ENCODE measurements at places on chromosomes 12 and 14. TPM values are rescaled to one million over a fixed set of nuclear protein-coding genes. Genes with fewer than 3 reads are reported as not detected.
A peak's percentile ranks its signal among the peaks of the same experiment; 100 is the strongest.

The FOXG1 gene
- 0.09 TPM for total RNA-seq

The MDGA2 gene
- total RNA-seq, result 4.9 TPM

The SOX5 gene
- 3.6 TPM for total RNA-seq

The CD69 gene
- total RNA-seq, result 0.42 TPM

The APOLD1 gene
- 0.44 TPM for total RNA-seq

The IAPP gene
- total RNA-seq, result not detected

The RNASE7 gene
- not detected for total RNA-seq

The PRH1 gene
- 6.7 TPM for total RNA-seq

The RDH5 gene
- total RNA-seq, result 3.5 TPM

The NRXN3 gene
- total RNA-seq, result 2.9 TPM

The KRT73 gene
- not detected for total RNA-seq

- DNase-seq, result no peak
- peaks cover 51% of the 10 kb centered on the region for H3K4me1 ChIP-seq
- no peaks in the 10 kb centered on the region for H3K27me3 ChIP-seq
- no peak overlapping the region for H3K4me3 ChIP-seq
- H3K36me3 ChIP-seq, result no peaks in the 10 kb centered on the region
- H3K27ac ChIP-seq, result no peak overlapping the region
These were observed 274.7 kb downstream of the ZFP36L1 start for GRCh38 chr14:68518166-68518565.

GRCh38 chr12:115470977-115471376 lies 787.0 kb upstream of the TBX3 start:
- peaks cover 17% of the 10 kb centered on the region for H3K4me1 ChIP-seq
- H3K4me3 ChIP-seq, result no peak overlapping the region
- H3K27ac ChIP-seq, result no peak overlapping the region
- DNase-seq, result no peak
- H3K36me3 ChIP-seq, result no peaks in the 10 kb centered on the region

DNA sequence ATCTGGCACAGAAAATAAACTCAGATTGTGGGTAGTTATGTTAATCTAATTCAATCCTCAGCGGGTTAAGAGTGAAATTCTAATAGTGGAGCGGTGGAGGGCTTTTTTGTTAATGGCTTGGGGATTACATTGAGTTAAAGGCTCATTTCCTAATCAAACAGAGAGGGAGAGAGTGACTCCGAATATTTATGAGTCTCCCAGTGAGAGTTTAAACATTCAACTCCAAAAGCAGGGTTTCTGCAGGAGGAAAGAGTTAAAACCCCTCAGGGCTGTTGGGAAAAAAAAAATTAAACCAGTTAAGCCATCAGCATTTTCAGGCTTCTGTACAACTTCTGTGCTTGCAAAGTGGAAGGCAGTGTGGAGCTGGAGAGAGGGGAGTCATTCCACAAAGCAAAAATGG lies 62.1 kb upstream of the ESRRB start:
- no peak for DNase-seq
- H3K4me3 ChIP-seq, result peak overlapping the region; percentile 58
- H3K27me3 ChIP-seq, result peaks cover 52% of the 10 kb centered on the region
- no peaks in the 10 kb centered on the region for H3K36me3 ChIP-seq
- peaks cover 80% of the 10 kb centered on the region for H3K4me1 ChIP-seq

DNA sequence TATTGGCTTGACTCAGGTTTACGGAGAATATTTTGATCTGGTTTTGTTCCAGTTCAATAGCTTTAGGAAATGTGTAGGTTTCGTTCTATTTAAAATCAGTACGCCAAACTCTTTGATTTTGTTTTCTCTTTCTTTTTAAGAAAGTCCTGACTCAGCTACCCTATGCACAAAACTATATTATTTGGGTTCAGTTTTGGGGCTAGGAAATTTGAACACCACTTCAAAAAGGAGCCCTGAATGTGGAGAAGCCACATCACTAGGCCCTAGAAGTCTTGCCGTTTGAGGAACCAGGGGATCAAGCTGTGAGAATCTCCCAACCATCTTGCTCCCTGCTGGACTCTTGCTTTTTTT lies 168.2 kb upstream of the BCL2L14 start:
- no peak for DNase-seq
- H3K4me3 ChIP-seq, result no peak overlapping the region
- no peak overlapping the region for H3K27ac ChIP-seq
- peaks cover 6% of the 10 kb centered on the region for H3K4me1 ChIP-seq
- H3K27me3 ChIP-seq, result no peaks in the 10 kb centered on the region

GRCh38 chr12:80382254-80382653 lies 61.8 kb upstream of the PTPRQ start:
- no peak overlapping the region for H3K27ac ChIP-seq
- H3K4me3 ChIP-seq, result no peak overlapping the region
- no peaks in the 10 kb centered on the region for H3K4me1 ChIP-seq
- no peak for DNase-seq
- H3K27me3 ChIP-seq, result no peaks in the 10 kb centered on the region

DNA sequence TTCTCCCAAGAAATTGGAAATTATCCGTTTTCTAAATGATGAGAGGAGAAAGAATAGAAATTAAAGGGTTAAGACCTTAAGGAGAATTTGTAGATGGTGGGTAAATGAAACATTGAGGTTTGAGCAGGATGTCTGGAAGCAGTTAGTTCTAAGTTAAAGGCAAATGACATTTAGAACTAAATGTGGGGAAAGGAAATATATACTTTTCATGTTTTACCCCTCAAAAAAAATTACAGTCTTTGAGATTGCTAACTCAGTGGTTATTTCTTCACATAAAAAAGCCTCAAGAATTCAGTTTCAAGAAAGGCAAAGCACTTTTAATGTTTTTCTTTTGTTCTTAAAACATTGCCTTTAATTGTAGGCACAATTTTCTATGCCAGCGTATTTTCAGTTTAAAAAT lies 114.0 kb downstream of the PLEKHA5 start:
- H3K4me3 ChIP-seq, result no peak overlapping the region
- peaks cover 24% of the 10 kb centered on the region for H3K4me1 ChIP-seq
- no peak for DNase-seq
- peak overlapping the region; percentile 46 for H3K27ac ChIP-seq

DNA sequence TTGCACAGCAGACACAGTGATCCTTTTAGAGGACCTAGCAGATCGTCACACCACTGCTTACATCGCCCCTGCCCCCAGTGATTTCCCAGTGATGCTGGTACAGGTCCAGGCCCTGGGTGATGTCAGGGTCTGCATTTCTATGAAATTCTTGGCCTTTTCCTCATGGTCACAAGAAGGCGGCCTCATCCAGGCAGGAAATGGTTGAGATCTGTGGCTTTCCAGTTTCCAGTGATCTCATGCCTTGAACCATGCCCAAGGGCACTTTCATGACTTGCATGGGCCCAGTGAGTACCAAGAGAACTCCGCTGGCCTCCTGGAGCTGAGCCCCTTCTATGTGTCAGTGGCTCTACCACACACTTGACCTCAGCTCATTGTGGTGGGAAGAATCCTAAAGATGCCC lies 41.9 kb upstream of the BDKRB2 start:
- no peaks in the 10 kb centered on the region for H3K36me3 ChIP-seq
- H3K4me1 ChIP-seq, result no peaks in the 10 kb centered on the region
- no peak overlapping the region for H3K27ac ChIP-seq
- no peaks in the 10 kb centered on the region for H3K27me3 ChIP-seq
- no peak for DNase-seq

DNA sequence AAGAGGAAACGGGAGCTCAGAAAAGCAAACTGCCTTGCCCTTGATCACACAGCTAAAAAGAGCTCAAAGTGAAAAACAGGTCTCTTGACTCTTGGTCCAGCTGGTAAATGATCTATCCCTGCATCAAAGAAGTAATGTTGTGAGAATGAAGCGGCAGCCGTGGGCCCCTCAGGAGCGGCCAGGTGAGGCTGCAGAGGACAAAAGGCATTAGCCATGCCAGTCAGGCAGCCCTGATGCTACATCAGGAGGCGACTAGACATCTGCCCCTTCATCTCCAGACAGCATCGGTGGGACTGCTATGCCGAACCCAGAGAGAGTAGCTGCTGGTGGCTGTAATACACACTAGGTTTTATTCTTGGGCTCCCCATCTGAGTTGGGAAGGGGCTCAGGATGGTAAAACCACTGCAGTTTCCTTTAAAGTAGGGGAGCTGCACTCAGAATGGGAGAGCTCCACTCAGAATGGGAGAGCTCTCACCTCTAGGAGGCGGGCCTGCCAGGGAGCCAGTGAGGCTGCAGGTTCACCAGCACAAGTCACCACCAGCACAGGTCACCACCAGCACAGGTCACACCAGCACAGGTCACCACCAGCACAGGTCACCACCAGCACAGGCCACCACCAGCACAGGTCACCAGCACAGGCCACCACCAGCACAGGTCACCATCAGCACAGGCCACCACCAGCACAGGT lies 120.1 kb downstream of the TSPAN9 start:
- 0 out of 2 replicates have a peak, but pooled peaks cover 3% of the 10 kb centered on the region for H3K36me3 ChIP-seq
- no peak overlapping the region for H3K27ac ChIP-seq
- no peak overlapping the region for H3K4me3 ChIP-seq
- peaks cover 31% of the 10 kb centered on the region for H3K27me3 ChIP-seq
- peaks cover 41% of the 10 kb centered on the region for H3K4me1 ChIP-seq

DNA sequence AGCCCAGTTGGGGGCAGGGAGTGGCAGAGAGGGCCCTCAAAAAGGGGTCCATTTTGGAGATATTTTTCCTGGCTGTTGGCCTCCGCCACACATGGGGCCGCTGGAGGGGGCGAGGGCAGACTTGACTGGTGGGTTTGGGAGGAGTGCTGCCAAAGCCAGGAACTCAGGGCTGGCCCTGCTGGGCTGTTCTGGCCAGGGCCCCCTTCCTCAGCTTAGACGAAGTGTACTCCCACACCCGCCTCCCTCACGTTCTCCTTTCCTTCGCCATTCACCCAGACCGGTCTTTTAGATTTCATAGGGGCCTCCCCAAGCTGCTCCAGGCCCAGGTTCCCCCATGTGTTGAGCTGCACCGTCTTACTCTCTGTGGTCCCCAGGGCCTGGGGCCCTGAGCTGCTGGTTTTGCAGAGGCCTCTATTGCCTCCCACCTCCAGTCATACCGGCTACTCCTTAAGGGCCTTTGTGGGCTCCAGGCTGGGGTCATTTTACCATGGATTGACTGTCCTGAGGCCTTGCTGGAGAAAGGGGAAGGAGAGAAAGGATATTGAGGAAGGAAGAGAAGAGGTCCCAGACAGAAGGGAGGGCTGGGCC lies 1.3 kb downstream of the KRT7 start:
- peaks cover 63% of the 10 kb centered on the region for H3K4me1 ChIP-seq
- peaks cover 51% of the 10 kb centered on the region for H3K27me3 ChIP-seq
- H3K4me3 ChIP-seq, result no peak overlapping the region
- no peaks in the 10 kb centered on the region for H3K36me3 ChIP-seq
- H3K27ac ChIP-seq, result no peak overlapping the region

DNA sequence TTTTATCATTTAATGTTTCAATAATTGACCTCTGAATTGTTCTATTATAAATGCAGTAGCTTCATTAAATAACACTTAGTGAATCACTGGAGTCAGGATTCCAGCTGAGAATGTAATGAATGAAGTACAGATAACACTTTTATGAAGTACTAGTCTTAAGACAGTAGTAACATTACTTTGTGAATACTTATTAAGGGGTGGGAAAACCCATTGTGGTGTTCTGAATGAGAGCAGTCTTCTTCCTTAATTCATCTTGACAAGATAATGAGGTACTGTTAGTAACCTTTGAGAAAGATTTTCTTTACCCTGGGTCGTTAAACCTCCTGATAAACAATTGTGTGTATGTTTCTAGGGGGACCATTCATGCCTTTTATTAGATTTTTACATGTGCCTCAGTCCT lies 12.7 kb downstream of the NUP107 start:
- no peak overlapping the region for H3K27ac ChIP-seq
- H3K36me3 ChIP-seq, result peaks cover 55% of the 10 kb centered on the region
- no peaks in the 10 kb centered on the region for H3K4me1 ChIP-seq
- DNase-seq, result no peak
- H3K27me3 ChIP-seq, result no peaks in the 10 kb centered on the region
- no peak overlapping the region for H3K4me3 ChIP-seq

GRCh38 chr12:119019166-119019565 lies 37.8 kb downstream of the SRRM4 start:
- no peaks in the 10 kb centered on the region for H3K36me3 ChIP-seq
- H3K27ac ChIP-seq, result no peak overlapping the region
- peaks cover 38% of the 10 kb centered on the region for H3K4me1 ChIP-seq
- no peak overlapping the region for H3K4me3 ChIP-seq
- DNase-seq, result no peak

DNA sequence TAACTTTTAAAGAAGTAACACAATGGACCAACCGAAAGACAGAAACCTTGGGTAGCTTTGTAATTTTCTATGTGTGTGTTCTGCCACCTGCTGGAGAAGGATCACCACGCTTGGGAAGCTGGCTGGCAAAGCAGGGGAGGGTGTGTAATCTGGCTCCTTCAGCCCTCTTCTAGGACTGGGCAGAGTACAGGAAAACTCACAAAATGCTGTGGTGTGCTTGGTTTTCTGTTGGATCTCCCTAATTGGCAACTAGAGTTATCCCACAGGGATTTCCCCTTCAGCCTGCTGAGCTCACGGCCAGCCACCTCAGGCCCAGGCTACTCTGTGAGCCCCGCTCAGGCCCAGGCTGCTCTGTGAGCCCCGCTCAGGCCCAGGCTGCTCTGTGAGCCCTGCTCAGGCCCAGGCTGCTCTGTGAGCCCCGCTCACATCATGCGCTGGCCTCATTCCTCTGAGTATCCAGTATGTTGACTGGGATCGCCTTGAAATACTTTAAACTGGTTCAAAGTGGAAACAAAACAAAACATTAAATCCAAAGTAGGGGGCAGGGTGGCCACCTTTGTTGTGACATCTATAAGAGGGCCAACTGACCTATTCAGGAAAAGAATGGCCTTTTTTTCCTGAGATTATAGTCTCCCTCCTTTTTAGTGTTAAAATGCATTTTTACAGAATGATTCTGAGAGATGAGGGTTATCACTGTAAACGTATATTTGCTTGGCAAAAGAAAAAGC lies 52.0 kb upstream of the RNU6-8 start:
- peak; percentile 68 for DNase-seq
- no peaks in the 10 kb centered on the region for H3K27me3 ChIP-seq
- H3K4me1 ChIP-seq, result peaks cover 10% of the 10 kb centered on the region
- no peaks in the 10 kb centered on the region for H3K36me3 ChIP-seq

- H3K4me1 ChIP-seq, result peaks cover 43% of the 10 kb centered on the region
- peak; percentile 57 for DNase-seq
- H3K27me3 ChIP-seq, result no peaks in the 10 kb centered on the region
- peak overlapping the region; percentile 79 for H3K27ac ChIP-seq
- H3K4me3 ChIP-seq, result no peak overlapping the region
- H3K36me3 ChIP-seq, result no peaks in the 10 kb centered on the region
These were observed 36.5 kb downstream of the CMKLR1 start for GRCh38 chr12:108302403-108303311.

GRCh38 chr12:90090929-90091651 lies 382.5 kb upstream of the ATP2B1 start:
- peaks cover 13% of the 10 kb centered on the region for H3K4me1 ChIP-seq
- no peaks in the 10 kb centered on the region for H3K27me3 ChIP-seq
- H3K27ac ChIP-seq, result 0 out of 2 replicates have a peak overlapping the region, but pooled peaks have one; percentile 32
- H3K36me3 ChIP-seq, result no peaks in the 10 kb centered on the region

- peaks cover 14% of the 10 kb centered on the region for H3K4me1 ChIP-seq
- DNase-seq, result no peak
- no peaks in the 10 kb centered on the region for H3K27me3 ChIP-seq
These were observed 2.2 kb upstream of the TMEM19 start for GRCh38 chr12:71683633-71684032.

- no peaks in the 10 kb centered on the region for H3K27me3 ChIP-seq
- H3K4me3 ChIP-seq, result no peak overlapping the region
- H3K27ac ChIP-seq, result no peak overlapping the region
- peak; percentile 41 for DNase-seq
These were observed 321.4 kb upstream of the LRFN5 start for GRCh38 chr14:41285186-41285748.

GRCh38 chr14:97994020-97994531 lies 1196.9 kb downstream of the VRK1 start:
- no peaks in the 10 kb centered on the region for H3K36me3 ChIP-seq
- no peak for DNase-seq
- H3K4me3 ChIP-seq, result no peak overlapping the region
- no peaks in the 10 kb centered on the region for H3K27me3 ChIP-seq

Data from WTC11 (cell line).